ENCODE measurements at places on chromosomes 13 and 19.

- DNase-seq, result peak; percentile 21
Observed at GRCh38 chr19:5955636-5955935, 22.4 kb downstream of the RANBP3 start.

GRCh38 chr19:38975861-38976271 lies 324 bp upstream of the FBXO17 start:
- DNase-seq, result no peak

- DNase-seq, result no peak
Observed at GRCh38 chr13:21020581-21020980, 40.8 kb downstream of the LATS2 start.

GRCh38 chr19:36064826-36065225 lies 10.1 kb downstream of the WDR62 start:
- DNase-seq, result no peak

DNA sequence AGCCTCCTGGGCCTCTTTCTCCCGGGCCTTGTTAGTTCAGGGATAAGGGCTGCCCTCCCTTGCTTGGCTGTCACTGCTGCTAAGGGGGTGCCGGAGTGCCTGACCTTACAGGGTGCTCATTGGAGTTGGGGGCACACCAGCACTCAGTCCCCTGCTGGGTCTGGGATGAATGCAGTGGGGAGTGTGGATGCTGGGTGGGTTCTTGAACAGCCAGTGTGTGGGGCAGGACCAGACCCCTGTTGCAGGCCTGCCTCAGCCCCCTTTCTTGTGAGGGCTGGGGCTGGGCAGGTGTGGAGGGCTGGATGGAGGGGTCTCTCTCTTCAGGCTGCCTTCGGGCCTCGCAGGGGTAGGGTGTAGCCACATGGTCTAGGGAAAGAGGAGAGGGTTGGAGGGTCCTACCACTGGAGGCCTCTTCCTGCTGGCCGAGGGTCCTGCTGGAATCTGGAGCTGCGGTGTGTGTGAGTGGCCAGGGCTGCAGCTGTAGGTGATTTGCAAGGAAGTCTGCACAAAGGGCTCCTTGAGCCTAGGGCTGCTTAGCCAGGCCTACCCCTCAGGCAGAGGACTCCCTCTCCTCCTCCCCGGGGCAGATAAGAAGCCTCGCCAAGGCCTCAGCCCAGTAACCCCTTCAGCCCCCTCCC lies 3.2 kb downstream of the CEBPA start:
- no peak for DNase-seq

DNA sequence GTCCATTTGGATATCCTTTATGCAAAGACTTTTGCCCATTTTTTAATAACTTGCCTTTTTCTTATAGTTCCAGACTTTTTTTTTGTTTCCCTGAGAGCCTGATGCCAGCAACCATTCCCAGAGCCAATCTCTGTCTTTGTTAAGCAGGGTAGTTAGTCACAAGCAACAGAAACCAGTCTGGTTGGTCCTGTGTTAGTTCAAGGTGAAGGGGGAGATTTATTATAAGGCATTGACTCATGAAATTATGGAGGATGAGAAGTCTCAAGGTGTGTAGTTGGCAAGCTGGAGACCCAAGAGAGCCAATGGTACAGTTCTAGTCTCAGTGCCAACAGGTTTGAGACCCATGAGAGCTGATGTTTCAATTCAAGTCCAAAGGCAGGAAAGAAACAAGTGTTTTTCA lies 33.0 kb downstream of the GPR12 start:
- DNase-seq, result no peak

- no peak for DNase-seq
Observed at GRCh38 chr13:31980830-31981229, 50.7 kb upstream of the FRY start.

GRCh38 chr13:19664481-19665230 lies 31.2 kb downstream of the MPHOSPH8 start:
- DNase-seq, result no peak

GRCh38 chr13:73324842-73325722 lies 266.3 kb downstream of the KLF5 start:
- DNase-seq, result no peak

Measured in AG09309 (cell line).